ENCODE measurements at places on chromosomes 11 and 22. TPM values are rescaled to one million over a fixed set of nuclear protein-coding genes. Genes with fewer than 3 reads are reported as not detected.

CAPN1 gene
- 120 TPM for total RNA-seq

CD3D gene
- total RNA-seq = not detected

DCDC1 gene
- total RNA-seq = not detected

MMP26 gene
- not detected for total RNA-seq

IGLL1 gene
- not detected for total RNA-seq

PAFAH1B2 gene
- 98.0 TPM for total RNA-seq
